NCI-H510A treated with DMSO at 0.1 percent for 48 hours (cell line): ENCODE measurements at places on chromosomes 12 and 14.

GRCh38 chr14:99035712-99036610 is 236.0 kb downstream of the BCL11B start:
- DNase-seq: no peak

DNA sequence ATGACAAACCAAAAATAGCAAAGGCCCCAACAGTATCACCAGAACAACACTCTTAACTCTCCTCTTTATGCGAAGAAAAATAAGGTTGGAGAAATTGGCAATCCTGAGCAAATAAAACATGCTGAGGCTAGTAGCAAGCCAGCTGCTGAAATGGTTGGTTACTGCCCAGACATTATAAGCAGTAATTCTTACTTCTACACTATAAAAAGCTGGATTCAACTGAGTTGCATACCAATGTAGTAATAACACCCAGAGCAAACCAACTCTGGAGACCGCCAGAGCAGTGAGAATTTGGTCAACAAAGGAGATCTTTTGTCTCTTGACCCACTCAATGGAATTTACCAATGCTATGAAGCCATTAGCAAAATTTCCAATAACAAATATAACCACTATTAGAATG is 628 bp downstream of the TAS2R30 start:
- no peak for DNase-seq

GRCh38 chr14:68695326-68695768 is 97.5 kb downstream of the ZFP36L1 start:
- DNase-seq: no peak

- DNase-seq: no peak
Measured at GRCh38 chr12:9079883-9080675, 35.6 kb downstream of the A2M start.

DNA sequence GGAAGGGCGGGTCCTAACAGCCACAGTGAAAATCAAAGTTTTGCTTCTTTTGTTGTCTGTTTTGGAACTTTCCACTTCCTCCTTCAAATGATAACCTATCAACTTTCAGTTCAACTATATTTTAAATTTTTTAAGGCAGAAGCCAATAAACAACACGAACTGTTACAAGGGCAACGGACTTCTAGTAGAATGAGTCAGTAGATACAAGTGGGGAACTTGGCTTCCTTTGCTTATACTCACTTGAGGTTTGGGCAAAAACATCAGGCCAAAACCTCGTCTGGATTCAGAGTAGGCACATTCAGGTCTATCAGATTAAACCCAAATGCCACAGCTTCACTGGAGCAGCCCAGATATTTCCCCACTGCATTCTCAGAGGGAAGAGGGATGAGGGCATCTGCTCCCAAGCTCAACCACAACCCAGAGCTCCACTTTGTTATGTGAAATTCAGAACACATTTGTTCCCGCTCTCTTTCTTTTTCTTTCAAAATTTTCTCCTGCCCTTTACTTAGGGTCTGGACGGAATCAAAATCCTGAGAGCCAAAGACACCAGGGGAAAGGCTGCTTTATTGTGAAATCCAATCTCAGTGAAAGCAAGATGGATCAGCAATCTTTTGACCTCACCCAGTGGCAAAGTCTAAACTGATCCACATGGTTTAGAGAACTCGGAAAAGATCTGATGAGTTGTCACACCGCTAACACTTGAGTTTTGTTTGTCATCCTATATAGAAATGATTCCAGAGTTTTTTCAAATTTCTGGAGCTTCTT is 152.5 kb upstream of the BTG1 start:
- DNase-seq: no peak

GRCh38 chr14:51079489-51079888 is 15.4 kb downstream of the TRIM9 start:
- DNase-seq: peak; percentile 32

DNA sequence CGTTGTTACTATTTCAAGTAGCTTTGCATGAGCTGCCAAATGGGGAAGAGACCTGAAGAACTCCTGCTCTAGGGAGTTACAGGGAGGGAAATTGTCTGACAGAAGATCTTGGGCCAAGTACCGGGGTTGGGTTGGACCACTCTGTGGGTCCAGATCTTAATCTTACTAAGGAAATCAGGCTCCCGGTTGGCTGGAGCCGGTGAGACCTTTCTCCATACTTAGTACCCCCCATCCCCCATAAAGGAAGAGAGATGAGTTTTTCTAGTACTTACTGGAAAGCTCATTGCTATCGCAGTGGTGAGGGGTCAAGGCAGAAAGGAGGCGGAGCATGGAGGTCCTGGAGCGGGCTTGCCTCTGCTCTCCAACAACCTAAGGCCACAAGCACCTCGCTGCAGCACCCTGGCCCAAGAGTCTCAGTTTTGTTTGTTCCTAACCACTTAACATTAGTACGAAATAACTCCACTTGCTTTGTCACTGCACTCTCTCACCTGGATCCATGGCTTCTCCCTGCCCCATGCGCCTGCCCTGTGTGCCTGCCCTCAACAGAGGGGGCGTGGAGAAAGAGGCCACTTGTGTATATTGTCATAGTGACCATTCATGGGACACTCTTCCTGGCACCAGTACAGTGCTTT is 6.8 kb upstream of the UNC119B start:
- no peak for DNase-seq

GRCh38 chr14:99729991-99730875 is 46.1 kb downstream of the CYP46A1 start:
- DNase-seq: peak; percentile 45

GRCh38 chr12:19311165-19311564 is 128.1 kb upstream of the AEBP2 start:
- no peak for DNase-seq

- DNase-seq: peak; percentile 17
Measured at GRCh38 chr12:98594050-98594835, 757 bp downstream of the SLC25A3 start.

DNA sequence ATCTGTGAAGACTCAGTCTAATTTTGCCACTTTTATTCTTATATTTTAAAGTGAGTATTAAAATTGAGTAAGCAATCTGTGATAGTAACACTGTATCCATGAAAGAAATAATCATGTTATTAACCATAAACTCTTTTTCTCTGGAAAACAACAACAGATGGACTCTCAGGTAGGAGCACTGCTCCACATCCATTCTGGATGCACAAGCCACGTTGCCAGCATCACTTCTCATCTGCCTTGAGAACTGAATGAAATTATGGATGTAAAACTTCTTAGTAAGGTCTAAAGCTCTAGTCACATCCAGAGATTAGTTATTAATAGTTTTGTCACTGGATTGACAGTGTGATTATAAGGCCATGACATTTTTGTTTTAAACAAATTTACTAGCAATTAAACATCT is 489.1 kb upstream of the SYT1 start:
- no peak for DNase-seq

DNA sequence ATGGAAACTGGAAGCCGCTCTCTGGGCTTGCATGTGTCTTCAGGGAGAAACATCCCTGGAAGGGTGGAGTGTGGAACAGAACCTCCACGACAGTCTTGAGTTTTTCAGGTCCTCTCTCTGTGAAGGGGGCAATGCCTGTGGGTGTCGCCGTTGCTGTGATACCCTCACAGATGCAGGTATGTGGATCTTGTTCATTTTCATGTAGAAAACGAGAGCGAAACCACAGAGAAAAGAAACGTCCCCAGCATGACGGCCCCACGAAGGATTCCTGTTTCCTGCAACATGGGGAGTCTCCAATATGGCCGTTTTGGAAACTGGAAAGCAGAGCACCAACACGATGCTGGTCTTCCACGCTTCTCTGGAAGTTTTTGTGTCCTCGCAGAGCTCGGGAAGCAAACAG is 187.9 kb downstream of the ALG10 start:
- DNase-seq: no peak

- no peak for DNase-seq
Measured at GRCh38 chr14:64467101-64467500, 1.8 kb downstream of the AKAP5 start.

DNA sequence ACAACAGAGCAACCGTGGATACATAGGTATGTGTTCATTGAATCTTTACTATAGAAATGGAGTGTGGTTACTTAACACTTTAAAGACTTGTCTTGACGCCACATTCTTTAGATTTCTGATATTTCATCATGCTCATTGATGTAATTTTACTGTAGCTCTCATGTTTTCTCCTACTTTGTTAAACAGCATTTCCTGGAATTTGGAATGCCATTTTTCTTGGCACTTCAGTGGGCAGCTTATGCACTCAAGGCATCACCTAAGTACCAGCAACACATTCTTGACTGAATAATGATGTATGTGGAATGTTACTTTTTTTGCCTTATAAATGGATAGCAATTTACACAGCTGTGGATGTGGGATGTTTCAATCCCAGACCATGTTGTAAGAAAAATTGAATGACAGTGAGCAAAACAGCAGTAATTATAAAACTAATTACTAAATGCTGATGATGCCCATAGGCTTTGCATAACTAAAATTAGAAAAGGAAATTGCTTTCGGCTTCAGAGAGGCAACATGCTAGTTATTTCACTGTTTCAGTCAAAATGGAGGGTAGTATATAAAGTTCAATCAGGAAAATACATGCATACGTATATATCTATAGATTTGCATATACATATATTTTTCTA is 298.5 kb downstream of the NPAS3 start:
- DNase-seq: no peak

GRCh38 chr12:130138478-130138877 is 23.8 kb upstream of the FZD10 start:
- DNase-seq: no peak

DNA sequence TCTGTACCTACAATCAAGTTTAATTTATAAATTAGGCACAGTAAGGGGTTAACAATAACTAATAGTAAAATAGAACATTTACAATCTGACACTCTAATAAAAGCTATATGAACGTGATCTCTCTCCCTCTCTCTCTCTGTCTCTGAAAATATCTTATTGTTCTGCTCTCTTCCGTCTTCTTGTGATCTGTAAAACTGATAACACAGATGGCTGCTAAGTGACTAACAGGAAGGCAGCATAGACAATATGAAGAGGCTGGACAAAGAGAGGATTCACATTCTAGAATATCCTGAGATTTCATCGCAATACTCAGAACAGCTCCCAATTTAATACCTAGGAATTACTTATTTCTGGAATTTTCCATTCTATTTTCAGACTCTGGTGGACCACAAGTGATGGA is 827.2 kb downstream of the FLRT2 start:
- peak; percentile 27 for DNase-seq

DNA sequence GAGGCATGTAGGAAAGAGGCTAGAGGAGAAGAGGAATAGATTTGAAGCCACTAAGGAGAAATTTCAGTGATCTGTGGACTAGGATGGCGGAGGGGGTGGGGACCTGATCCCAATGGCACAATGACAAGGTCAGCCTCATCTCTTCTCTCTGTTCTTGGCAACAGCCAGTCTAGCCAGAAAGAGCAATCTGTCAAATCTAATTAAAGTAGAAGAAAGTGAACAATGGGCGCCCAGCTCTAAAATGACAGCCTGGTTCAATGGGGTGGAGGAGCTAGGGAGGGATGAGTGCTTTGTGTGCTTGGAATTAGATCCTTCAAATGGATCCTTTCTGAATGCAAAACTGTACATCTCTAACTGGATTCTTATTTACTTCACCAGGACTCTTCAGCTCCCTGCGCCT is 37.2 kb upstream of the TUBA1C start:
- DNase-seq: no peak

DNA sequence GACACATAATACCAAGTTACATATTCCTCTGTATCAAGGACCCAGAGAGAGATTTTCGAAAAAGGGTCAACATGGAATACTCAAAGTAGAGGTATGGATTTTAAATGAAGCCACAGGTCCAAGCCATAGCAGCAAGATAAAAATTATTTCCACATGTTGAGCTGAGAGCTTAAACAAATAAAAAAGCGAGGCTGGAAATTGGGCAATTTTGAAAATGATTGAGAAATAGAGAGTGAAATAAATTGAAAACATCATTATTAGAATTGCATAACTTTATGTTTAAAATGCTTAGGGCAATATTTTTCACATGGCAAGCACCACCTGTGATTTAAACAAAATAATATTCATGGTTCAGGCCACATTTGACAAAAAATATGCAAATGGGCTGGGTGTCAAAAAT is 1251.0 kb upstream of the USP15 start:
- no peak for DNase-seq

DNA sequence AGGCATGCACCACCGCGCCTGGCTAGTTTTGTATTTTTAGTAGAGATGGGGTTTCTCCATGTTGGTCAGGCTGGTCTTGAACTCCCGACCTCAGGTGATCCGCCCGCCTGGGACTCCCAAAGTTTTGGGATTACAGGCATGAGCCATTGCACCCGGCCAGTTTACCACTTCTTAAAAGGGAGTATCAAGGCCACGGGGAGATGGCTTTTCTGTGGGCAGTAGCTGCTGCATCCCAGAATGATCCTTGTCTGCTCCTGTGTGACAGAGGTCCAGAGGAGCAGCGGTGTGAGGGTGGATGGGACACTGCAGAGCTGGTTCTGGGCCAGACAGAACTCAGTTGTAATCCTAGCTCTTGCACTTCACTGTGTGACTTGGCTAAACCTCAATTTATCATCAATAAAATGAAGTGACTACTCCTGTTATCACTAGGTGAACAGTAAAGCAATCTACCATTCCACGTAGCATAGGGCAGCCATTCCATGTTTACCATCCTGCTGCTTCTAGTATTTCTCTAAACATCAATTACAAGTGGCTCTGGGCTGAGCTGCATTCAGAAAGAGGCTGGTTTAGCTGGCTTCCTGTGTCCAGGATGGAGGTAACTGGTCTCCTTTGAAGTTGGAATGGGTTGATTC is 3.0 kb upstream of the NPFF start:
- DNase-seq: no peak
